ENCODE measurements at places on chromosomes 3 and 15.

GRCh38 chr3:108599677-108600409, 10.3 kb downstream of the DZIP3 start:
- DNase-seq, result no peak

GRCh38 chr3:69214241-69214640, 91.8 kb upstream of the LMOD3 start:
- no peak for DNase-seq

DNA sequence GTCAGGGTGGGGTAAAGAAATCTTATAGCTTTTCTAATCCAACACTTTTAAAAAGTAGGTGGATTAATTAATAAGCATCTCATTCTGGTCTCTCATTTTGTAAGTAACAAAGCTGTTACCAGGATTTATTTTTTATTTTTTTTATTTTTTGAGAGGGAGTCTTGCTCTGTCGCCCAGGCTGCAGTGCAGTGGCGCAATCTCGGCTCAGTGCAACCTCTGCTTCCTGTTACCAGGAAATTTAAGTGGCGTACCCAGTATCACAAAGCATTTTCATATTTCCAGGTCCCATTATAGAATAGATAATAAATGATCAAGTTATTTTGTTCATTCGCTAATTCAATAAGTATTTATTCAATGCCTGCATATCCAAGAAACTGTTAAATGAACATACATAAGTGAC, 13.2 kb downstream of the ALDH1A2 start:
- no peak for DNase-seq

GRCh38 chr3:119498186-119499011, at the start of gene TIMMDC1:
Gene TIMMDC1 (plus strand): TSS chr3:119498547. CDS start chr3:119498734, 187 bp downstream.
- DNase-seq, result peak; percentile 97

DNA sequence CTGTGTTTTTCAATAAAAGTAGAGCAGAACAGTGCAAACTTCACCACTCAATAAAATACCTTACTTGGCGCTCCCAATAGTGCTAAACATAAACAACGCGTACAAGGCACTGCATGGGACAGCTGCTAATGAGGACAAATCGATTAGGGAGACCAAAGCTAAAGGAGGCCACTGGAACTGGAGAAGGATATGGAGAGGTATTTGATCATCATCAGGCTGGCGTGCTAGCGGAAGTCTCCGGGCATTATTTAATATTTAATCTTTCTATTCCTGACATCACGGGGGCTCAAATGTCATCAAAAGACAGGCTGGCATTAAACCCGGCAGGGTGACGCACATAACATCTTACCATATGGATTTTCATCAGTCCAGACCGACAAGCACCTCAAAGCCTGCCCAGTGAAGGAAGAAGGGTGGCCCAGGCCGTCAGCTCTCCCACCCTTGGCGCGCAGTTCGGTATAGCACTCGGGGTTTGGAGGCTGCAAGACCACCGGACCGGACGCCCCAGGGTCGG, 604 bp downstream of the CCPG1 start:
- no peak for DNase-seq

- no peak for DNase-seq
Measured at GRCh38 chr3:3240986-3241385, 61.5 kb upstream of the CRBN start.

DNA sequence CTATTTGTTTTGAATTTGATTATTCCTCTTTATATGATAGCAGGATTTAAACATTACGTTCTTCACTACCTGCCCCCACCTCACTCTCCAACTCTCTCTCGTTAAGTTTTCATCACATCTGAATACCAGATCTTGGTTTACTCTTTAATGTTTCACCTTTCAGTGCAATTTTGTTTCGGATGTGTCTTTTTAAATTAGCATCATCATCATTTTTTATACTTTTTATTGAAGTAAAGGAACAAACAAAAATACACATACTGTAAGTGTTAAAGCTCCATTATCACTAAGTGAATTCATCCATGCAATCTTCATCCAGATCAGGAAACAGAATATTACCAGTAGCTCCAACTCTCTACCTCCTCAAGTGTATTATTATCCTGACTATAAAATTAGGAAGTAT, 310.6 kb downstream of the C3orf38 start:
- DNase-seq, result no peak

DNA sequence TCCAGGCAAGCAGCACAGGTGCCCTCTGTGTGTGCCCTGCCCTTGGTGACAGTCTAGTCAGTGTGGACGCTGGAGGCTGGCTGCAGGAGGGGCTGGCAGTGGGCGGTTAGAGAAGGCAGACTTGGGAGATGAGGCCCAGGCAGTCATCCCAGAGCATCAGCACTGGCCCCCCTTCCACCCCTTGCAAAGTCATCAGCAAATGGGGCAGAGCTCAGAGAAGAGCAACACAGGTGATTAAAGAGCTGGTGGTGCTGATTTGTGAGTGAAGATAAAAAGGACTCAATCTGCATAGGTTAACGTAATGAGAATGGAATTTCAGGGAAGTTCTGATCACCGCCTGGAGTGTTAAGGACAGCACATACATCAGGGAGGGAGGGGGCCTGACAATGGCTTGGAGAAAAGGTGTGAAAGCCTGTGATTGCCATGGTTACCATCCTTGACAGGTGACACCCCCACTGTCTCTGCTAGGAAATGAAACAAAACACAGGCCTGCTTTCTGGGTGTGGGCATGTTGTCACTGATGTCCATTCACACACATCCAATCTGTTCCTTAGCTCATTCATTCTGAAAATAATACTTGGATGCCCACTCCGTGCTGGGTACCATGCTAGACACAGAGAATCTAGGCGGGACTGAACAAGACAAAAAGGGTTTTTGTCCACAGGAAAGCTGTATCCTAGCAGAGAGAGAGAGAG, 269.6 kb upstream of the ST8SIA2 start:
- no peak for DNase-seq

DNA sequence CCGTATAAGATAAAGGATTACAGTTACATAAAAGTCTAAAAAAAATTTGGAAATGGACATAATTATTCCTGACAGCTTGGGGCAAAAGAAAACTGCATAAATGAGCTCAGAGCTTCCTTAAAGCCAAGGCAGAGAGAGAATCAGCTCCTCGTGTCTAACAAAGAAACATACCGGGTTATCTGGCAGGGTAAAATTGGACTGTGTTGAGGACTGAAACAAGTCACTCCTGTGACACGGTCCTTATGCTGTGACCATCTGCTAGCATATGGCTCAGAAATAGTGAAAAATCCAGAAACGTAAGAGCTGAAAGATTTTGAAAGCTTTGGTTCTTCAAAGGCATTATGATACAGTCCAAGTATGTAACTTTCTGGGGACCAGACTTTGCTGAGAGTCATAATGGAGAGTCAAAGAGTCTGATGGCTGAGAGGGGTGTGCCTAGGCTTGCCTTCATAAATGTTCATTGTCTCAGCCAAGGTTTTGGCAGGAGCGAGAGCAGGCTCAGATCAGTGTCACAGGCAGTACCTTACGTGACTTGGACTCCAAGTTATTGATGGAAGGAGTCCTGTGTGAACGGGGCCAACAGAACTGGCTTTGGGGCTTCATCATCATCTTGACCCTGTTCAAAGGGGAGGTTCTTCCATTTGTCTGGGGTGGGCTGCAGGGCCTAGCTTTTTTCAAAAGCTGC, 12.5 kb downstream of the MAP6D1 start:
- no peak for DNase-seq

DNA sequence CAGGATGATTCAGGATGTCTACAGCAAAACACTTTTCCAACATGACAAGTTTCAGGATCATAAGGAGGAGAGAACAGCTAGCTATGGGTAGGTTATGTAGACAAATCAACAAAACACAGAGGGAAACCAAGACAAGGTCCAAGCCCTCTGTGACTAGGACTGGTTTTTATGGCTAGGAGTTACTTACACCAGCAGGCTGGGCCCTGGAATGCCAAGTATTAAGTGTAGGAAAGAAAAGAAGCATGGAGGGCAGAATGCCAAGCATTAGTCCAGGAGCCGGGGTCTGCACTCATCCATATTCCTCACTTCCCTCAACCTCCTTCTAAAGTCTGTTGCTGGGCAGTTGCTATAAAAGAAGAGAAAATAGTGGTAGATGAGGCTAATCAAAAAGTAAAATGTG, 35.3 kb upstream of the PPP2R3A start:
- DNase-seq, result no peak

GRCh38 chr3:185645596-185646381, 59.7 kb downstream of the SENP2 start:
- no peak for DNase-seq

GRCh38 chr15:63439536-63440264, 58.1 kb upstream of the CA12 start:
- peak; percentile 30 for DNase-seq

DNA sequence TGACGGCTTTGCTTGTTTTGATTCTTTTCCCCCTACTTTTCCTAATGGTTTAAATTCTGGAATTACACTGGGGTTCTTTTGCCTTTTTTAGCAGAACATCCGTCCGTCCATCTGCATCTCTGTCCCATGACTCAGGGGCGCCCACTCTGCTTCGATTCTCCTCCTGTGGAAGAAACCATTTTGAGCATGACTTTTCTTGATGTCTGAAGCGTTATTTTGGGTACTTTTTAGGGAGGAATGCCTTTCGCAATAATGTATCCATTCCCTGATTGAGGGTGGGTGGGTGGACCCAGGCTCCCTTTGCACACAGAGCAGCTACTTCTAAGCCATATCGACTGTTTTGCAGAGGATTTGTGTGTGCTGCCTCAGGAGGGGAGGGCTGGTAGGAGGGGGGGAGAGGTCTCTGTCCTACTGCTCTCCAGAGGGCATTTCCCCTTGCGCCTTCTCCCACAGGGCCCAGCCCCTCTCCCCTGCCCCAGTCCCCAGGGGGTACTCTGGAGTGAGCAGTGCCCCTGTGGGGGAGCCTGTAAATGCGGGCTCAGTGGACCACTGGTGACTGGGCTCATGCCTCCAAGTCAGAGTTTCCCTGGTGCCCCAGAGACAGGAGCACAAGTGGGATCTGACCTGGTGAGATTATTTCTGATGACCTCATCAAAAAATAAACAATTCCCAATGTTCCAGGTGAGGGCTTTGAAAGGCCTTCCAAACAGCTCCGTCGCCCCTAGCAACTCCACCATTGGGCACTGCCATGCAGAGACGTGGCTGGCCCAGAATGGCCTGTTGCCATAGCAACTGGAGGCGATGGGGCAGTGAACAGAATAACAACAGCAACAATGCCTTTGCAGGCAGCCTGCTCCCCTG, 19.5 kb upstream of the BSN start:
- DNase-seq, result peak; percentile 85

DNA sequence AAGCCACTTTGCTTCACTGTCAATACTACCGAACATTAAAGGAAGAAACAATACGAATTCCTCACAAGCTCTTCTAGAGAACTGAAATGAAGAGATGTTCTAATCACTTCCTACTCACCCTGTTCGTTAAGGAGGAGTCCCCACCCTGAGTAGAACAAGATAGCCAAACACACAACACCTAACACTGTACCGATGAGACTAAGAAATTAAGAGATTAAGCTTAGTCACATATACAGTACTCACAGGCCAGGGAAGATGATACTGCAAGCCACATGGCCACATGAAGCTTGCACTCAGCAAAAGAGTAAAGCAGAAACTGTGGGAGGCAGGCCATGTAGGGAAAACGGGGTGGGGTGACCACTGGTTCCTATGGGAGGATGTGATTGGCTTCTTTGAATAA, 48.0 kb downstream of the CGGBP1 start:
- no peak for DNase-seq

DNA sequence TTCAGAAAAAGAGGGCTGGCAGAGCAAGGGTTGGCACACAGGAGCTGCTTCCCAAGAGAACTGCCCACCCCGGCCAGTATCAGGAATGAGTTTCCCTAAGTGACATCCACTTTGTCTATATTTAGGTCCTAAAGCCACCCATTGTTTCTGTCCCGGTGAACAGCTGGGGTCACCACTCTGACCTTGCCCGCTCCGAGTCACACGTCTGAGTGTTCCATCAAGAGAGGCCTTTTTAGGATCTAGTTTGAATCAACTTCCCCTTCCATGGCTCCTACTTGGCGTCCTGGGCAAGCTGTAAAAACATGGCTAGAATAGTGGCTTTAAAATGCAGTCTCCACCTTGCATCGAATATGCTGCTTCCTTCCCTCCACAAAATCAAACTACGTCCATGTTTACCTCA, 109.6 kb upstream of the ARHGEF3 start:
- no peak for DNase-seq

- DNase-seq, result peak; percentile 3
Measured at GRCh38 chr15:43204016-43204901, 16.6 kb downstream of the EPB42 start.

GRCh38 chr15:87792250-87793040, 464.1 kb downstream of the NTRK3 start:
- DNase-seq, result no peak

DNA sequence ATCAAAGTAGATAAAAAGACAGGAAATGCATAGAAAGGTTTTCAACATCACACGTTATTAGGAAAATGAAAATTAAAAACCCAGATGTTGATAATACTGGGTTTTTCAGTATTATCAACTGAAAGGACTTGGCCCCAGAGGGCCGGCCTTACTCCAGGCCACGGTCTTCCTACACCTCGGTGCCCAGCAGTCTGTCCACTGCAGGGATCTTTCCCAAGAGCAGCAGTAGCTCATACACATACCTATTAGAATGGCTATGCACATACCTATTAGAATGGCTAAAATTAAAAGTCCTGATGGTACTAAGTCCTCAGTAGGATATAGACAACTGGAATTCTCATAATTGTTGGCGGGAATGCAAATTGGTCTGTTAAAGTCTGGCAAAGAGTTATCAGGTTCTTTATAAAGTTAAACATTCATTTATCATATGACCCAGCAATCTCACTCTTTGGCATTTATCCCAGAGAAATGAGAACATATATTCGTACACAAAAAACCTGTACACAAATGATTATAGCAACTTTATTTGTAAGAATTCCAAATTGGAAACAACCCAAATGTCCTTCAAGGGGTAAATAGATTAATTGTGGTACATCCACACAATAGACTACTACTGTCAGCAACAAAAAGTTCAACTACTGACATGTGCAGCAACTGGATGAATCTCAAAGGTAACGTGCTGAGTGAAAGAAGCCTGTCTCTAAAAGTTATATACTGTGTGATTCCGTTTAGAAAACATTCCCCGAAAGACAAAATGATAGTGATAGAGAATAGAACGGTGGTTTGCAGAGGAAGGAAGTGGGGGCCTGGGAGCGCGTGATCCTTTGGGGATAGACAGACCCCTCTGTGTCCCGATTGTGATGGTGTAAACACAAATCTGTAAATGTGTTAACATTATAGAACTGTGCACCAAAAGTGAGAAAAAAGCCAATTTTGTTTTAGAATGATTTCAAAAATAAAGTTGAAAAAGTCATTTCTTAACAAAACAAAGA, 62.3 kb downstream of the MCTP2 start:
- no peak for DNase-seq

DNA sequence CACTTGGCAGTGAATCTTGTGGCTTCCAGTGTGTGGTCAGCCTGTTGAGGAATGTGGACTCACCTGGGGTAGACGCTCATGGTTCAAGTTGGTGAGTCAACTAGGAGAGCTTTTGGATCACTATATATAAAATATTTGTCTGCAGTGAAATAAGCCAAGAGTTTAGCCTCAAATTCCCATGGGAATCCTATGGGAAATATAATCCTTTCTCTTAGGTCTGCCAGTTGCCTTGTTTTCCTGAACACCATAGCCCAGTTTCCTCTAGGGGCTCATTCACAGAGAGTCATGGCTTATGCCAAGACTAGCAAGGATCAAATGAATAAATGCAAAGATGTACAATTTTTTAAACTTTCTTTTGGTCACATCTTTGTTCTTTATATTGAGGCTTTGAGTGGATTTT, 100.1 kb upstream of the NPHP3 start:
- DNase-seq, result no peak

All from NCI-H2029 (cell line).